ENCODE measurements at places on chromosomes 2 and 18. TPM values are rescaled to one million over a fixed set of nuclear protein-coding genes. Genes with fewer than 3 reads are reported as not detected.
A peak's percentile ranks its signal among the peaks of the same experiment; 100 is the strongest.

DNA sequence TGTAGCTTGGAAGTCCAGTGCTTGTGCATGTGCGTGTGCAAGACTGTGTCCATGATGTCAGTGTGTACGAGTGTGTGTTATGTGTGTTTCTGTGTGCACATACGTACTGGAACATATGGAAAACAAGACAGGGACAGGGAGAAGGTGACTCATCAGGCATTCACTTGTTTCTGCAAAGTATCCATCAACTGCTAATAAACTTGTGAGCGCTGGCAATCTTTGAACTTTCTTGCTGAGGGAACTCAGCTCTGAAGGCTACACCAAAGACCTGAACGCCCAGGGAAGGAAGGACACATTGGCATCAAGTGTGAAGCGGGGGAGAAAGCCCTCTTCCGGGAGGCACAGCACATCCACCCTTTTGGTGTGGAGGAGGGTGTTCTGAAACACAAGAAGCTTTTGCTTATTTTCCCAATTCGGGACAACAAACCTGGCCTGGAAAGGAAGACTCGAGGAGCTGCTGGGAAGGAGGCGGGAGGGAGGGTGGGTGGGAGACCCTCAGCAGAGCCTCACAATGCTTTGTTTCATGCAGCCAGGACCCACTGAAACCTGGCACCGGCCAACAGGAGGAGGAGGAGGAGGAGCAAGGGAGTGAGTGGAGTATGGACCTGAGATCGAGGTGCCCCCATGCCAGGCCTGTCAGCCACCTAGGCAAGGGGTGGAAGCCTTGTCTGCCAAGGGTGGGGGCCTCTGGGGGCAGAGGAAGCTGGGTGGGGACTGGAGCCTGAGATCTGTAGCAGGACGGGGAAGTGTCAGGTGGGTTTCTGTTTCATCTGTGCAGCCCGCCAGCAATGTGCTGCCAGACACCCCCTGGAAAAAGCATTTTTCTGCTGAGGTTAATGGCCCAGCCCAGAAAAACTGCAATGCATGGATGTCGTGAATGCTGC is 26.8 kb downstream of the SMAD7 start:
- DNase-seq = peak; percentile 16

GRCh38 chr2:159119652-159120257 is 151.3 kb downstream of the TANC1 start:
- no peak for DNase-seq

- no peak for DNase-seq
These were observed 34.9 kb downstream of the CFAP210 start for GRCh38 chr2:169659320-169659719.

DNA sequence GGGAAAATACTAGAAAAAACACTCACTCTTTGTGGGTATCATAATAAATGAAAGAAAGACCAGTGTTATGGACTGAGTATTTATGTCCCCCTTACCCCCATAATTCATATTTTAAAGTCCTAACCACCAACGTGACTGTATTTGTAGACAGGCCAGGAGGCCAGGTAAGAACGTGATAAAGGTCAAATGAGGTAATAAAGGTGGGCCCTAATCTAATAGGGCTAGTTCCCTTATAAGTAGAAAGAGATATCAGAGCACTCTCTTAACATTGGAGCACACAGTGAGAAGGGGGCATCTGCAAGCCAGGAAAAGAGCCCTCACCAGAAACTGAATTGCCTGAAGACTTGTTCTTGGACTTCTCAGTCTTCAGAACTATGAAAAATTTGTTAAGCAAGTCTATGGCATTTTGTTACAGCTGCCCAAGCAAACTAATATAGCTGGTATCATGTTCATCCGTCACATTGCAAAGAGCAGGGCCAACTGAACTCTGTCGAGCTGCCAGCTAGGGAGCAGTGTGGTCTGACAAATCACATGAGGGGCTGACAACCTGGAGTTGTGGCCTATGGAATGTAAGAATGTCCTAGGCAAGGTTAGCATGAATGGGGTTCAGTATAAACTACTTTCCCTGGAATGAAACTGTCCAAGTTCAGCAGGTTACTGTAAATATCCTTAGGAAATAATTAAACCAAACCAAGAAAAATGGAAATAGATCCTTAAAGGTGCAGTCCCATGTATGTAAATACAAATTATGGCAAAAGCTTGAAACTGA is 280.9 kb downstream of the ZNF385B start:
- no peak for DNase-seq

GRCh38 chr2:226483143-226483542 is 316.5 kb downstream of the IRS1 start:
- DNase-seq = no peak

DNA sequence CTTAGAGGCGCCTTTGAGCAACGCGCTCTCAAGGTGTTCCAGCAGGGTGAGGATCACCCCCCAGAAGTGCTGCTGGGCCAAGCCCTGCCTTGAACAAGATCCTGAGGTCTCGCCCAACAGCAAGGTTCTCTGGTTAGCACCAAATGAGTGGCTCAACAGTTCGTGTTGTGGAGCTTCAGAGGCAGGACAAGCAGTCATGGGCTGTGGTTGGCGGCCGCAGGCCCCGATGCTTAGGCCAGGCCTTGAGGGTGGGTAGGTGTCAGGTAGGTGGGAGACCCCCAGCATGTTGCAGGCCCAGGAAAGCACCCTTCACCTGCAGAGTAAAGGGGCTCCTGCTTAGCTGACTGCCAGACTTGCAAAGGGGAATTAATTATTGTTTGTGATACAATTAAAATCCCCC is 70.2 kb upstream of the FOSL2 start:
- DNase-seq = no peak

GRCh38 chr2:241861264-241861663 is 2.6 kb upstream of the PDCD1 start:
- no peak for DNase-seq

- no peak for DNase-seq
These were observed 26.3 kb upstream of the CASP8 start for GRCh38 chr2:201233812-201234662.

- DNase-seq = peak; percentile 25
These were observed 28.0 kb downstream of the INO80C start for GRCh38 chr18:35469725-35470124.

DNA sequence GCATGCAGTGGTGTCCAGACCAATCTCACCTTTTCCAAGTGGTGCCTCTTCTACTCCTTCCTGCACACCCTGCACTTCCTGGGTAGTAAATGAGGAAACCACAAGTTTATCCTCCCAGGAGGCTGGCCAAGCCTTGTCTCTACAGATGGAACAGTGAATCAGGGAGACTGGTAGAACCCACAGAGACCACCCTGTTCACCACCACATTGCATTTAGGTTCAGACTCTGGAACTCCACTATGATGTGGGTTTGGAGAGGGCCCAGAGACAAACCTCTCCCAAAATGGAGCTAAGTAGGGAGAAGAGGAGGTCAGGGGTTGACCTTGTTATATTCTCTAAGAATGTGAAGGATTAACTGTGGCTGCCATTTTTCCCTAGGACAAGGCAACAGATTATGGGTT is 102.8 kb upstream of the FZD7 start:
- no peak for DNase-seq

GRCh38 chr2:21452678-21453077 is 328.9 kb downstream of the TDRD15 start:
- no peak for DNase-seq

DNA sequence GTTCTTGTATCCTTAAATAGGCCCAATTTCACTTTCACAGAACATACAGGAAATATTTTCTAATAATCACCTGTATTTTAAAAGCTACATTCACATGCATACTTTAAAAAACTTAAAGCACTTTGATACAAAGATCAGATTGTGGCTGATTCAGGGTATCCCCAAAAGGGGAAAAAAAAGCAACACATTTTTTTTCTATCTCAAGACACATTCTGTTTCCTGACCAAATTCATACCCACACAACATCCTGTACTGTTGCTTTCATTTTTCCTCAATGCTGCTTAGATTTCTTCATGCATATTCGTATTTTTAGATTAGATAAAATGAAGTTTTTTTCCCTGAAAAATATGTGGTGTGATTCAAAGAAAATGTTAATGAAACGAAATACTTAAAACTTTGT is 122.5 kb downstream of the TMEFF2 start:
- DNase-seq = no peak

GRCh38 chr2:197809064-197809463 is 4.7 kb downstream of the PLCL1 start:
- DNase-seq = no peak

- no peak for DNase-seq
These were observed 191.3 kb downstream of the AGAP1 start for GRCh38 chr2:235685024-235685721.

Gene LAMA3
- total RNA-seq = 224 TPM

Gene NMUR1
- not detected for total RNA-seq

Gene COL4A3
- total RNA-seq = 0.73 TPM

Gene PDCD1
- not detected for total RNA-seq

Gene KCNJ3
- not detected for total RNA-seq

Gene SPATA3
- not detected for total RNA-seq

Gene XIRP2
- total RNA-seq = 0.11 TPM

Gene REG1B
- not detected for total RNA-seq
